Hepatocyte (in vitro differentiated cells): ENCODE measurements at places on chromosomes 5 and 9.

DNA sequence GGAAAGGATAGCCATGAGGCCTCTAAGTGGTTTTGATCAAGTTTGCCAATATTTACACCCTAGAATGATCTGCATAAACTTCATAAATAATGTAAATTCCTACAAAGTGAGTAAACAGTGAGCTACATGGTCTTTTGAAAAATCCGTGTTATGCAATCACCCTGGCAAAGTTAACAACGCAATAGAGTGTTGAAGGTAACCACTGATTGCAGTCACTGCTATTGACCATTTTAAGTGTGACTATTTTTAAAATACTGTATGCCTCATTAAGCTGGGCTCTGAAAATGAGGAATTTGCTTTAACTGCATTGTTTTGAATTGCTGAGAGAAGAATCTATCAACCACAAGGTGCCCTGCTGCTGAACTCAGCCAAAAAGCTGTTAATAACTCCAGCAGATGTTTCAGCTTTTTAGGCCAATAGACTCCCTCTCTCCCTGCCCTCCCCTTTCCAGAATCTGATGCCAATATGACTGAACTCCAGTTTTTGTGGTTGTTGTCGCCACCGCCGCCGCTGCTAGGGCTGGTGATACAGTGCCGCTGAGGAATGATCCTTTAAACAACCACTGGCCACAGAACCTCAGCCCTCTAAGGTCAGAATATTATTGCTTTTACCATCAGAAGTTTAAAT lies 35.3 kb upstream of the SMARCA2 start:
- peak; percentile 11 for DNase-seq

DNA sequence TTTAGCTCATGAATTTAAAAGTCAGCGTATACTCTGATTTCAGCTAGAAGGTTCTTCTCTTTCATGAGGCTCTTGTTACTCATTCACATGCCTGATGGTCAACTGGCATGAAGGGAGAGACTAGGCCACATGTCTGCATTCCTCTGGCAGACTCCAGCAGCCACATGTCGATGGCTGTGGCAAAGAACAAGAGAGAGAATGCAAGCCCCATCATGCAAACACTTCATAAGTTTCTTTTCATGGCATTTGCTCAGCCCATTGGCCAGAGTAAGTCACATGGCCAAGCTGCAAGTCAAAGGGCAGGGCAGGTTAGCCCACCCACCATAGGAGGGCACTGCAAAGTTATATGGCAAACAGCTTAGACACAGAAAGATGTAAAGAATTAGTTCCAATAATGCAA lies 5.4 kb downstream of the KCNV2 start:
- DNase-seq = no peak

DNA sequence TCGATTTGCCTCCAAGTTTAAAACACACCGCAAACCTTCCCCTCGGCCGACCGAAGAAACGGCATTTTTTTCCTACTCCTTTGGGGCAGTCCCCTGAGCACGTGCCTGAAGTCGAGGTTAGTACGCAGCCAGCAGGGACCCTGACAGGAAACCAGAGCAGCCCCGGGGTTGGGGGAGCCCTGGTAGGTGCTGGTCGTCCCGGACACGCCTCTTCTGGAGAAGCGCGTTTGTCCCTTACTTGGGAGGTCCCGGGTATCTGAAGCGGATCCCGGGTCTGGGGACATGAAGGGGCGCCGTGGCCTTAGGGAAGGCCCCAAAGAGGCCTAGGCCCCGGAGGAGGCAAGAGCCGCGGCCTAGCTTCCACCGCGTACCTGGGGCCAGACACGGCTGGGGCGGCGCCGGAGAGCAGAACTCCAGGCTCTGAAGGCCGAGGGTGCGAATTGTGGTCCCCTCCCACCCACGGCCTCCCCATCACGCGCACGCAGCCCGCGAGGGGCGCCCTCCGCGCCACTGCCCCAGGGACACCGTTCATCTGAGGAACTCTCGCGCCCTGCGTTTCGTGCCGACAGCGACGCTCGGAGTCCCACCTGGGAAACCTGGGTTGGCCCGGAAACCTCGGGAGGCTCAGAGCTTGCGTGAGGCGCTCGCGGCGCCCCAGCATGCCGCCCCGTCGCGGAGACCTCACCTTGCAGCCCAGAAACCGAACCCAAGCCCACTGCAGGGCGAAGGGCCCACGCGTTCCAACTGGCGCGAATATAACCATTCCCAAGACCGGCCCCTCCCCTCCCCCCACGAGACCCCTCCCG lies 10.4 kb downstream of the OTP start:
- no peak for DNase-seq

GRCh38 chr5:131396015-131396414 lies 132.2 kb downstream of the CDC42SE2 start:
- no peak for DNase-seq

DNA sequence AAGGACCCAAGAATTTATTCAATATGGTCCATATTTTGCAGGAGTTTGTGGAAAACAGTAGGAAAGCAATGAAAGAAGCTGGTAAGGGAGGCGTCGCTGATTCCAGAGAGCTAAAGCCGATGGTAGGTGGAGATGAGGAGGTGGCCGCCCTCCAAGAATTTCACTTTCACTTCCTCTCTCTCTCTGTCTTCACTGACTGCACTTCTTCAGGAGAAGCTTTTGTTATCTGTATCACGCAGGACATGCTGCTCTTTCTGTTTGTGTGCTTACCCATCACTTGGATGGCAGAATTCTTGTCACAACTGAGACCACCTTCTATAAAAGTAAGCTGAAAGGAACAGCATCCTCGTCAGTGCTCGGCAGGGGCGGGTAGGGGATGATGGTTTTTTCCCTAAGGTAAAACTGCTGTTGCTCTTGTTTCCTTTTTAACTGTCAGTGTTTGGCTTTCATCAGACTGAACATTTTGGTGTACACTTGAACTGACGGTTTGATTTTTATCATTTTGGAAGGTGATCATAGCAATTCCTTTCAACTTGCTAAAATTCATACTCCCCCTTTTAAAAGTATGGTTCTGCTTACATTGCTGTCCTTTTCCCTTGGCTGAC lies 62.4 kb upstream of the FSD1L start:
- no peak for DNase-seq

DNA sequence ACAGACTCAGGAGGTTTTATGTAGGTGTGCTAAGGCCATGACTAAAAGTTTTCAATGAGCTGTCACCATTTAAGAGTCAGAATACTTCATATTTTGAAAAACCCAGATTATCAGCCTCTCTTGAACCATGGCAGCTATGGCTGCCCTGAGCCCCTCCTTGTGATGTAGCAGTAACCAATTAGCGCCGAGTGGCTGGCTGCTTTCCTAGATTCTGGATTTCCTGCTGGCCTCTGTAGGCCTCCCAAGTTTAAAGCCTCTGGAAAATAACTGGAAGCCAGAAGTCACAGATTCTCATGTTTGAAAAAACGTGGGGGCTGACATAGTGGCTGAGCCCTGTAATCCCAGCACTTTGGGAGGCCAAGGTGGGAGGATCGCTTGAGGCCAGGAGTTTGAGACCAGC lies 25.5 kb downstream of the DAB2IP start:
- no peak for DNase-seq

GRCh38 chr5:3619579-3619978 lies 23.9 kb downstream of the IRX1 start:
- no peak for DNase-seq

- DNase-seq = no peak
Observed at GRCh38 chr5:77302247-77302646, 91.8 kb downstream of the PDE8B start.

DNA sequence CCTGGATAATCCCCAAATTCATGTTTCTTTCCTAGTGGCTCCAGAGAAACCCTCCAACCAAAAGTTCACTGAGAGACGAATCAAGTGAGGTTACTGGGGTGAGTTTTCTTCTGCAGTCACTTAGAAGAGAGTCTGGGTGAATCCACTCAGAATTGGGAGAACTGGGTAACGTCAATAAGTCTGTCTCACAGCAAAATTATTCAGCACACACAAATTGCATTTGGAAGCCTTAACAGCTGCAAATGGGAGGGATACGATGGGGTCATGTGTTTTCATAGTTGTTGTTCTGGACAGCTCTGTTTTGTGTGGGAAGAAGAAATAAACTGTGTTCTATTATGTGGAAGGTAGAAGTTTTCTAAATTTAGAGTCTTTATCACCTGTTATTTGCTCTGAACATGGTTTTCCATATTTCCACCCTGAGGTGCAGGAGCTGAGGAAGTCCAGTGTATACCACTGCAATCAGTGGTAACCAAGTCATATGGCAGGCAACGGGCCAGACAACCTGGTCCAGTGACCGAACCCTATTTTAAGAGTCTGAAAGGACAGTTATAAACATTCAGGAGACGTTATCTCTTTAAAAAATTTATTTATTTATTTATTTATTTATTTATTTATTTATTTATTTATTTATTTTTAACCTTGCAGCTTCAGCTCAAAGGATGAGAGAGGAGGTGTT lies 21.9 kb downstream of the MARCHF3 start:
- DNase-seq = no peak

GRCh38 chr5:122183098-122183787 lies 53.9 kb downstream of the ZNF474 start:
- peak; percentile 32 for DNase-seq

- no peak for DNase-seq
Observed at GRCh38 chr5:1098986-1099597, 12.8 kb downstream of the SLC12A7 start.
